ENCODE measurements at places on chromosomes 16 and 17. TPM values are rescaled to one million over a fixed set of nuclear protein-coding genes. Genes with fewer than 3 reads are reported as not detected.

Gene RAB11FIP3
- 40.1 TPM for total RNA-seq

Gene PRCD
- 1.6 TPM for total RNA-seq

Gene SLFN12L
- 1.4 TPM for total RNA-seq

Gene SYNGR3
- 0.83 TPM for total RNA-seq

Gene C16orf92
- total RNA-seq: not detected

Gene RAB26
- total RNA-seq: 0.28 TPM

Gene KRTAP1-5
- not detected for total RNA-seq

Gene FAM20A
- total RNA-seq: 17.6 TPM

Gene ITGB3
- total RNA-seq: 53.5 TPM

Gene KRTAP4-3
- not detected for total RNA-seq

Gene CHMP6
- total RNA-seq: 25.9 TPM

Gene TNRC6C
- 31.0 TPM for total RNA-seq

Gene CLEC19A
- not detected for total RNA-seq

Gene MYCBPAP
- 0.69 TPM for total RNA-seq

Gene CDK3
- 4.9 TPM for total RNA-seq

Gene ATP2C2
- total RNA-seq: 0.19 TPM

Gene JUP
- 21.2 TPM for total RNA-seq

Gene SOCS7
- 12.2 TPM for total RNA-seq

Gene VAT1L
- total RNA-seq: 0.33 TPM

Gene LRRC37A
- total RNA-seq: 1.7 TPM

Gene RNF167
- total RNA-seq: 62.7 TPM

Gene VAC14
- 28.4 TPM for total RNA-seq

Gene SLC22A31
- 4.5 TPM for total RNA-seq

Gene ANKRD40CL
- total RNA-seq: not detected

Gene RUNDC3A
- total RNA-seq: not detected

Gene PRR29
- 0.29 TPM for total RNA-seq

Gene RNF43
- total RNA-seq: not detected

Gene CDH8
- total RNA-seq: 1.6 TPM

Gene KRTAP4-16
- total RNA-seq: not detected

Gene TPSG1
- 0.52 TPM for total RNA-seq

Gene KRTAP9-8
- total RNA-seq: not detected

Gene IGF2BP1
- 0.05 TPM for total RNA-seq

Gene GCGR
- total RNA-seq: not detected

Gene SSTR5
- total RNA-seq: not detected

Gene SMURF2
- total RNA-seq: 28.4 TPM

Gene ABI3
- total RNA-seq: 10.6 TPM

Gene FZD2
- total RNA-seq: 12.6 TPM

Gene TIGD7
- 6.4 TPM for total RNA-seq

Gene OR3A2
- not detected for total RNA-seq

Gene NGFR
- total RNA-seq: 69.9 TPM

Gene NPIPB2
- total RNA-seq: 10.3 TPM

Gene USP43
- not detected for total RNA-seq

Gene CTRB2
- total RNA-seq: 0.79 TPM
